ENCODE measurements at places on chromosomes 5 and 9.

GRCh38 chr5:40291338-40291737 is 388.4 kb upstream of the PTGER4 start:
- DNase-seq = no peak

GRCh38 chr9:136995772-136996311 is 526 bp downstream of the CLIC3 start:
- no peak for DNase-seq

DNA sequence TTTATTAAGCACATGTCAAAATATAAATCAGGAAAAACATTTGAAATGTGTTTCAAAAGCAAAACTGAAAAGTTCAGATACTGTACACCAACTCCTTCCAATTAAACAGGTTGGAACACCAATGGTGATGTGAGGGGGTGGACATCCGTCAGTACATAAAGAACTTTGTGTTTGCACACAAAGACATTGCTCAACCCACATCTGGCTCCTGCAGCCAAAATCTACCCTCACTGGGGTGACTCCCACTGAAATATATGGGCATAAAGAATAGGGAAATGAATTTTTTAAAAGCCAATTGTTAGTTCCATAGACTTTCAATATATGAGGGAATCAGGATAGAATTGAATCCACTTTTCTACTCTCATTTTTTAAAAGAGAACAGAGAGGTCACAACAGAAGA is 63.9 kb downstream of the MEGF9 start:
- no peak for DNase-seq

- no peak for DNase-seq
Measured at GRCh38 chr9:69314547-69314946, 10.5 kb upstream of the ENTREP1 start.

DNA sequence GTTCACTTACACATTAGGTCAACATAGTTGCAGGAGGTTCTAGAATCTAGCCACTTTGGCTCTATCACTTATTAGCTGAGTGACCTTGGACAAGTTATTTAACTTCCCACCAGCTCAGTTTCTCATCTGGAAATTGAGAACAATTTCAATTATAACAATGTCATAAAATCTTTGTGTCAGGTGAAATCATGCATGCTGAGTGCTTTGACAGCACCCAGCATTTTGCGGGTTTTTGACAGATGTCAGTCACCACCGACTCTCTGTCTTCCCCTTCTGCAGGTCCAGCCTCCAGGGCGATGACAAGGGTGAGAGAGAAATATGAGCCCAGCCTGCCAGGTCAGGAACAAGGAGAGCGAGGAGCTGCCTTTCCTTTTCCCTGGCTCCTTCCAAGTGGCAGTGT is 107.1 kb upstream of the TAS2R1 start:
- no peak for DNase-seq

GRCh38 chr5:10576790-10577189 is 12.9 kb downstream of the ANKRD33B start:
- no peak for DNase-seq

DNA sequence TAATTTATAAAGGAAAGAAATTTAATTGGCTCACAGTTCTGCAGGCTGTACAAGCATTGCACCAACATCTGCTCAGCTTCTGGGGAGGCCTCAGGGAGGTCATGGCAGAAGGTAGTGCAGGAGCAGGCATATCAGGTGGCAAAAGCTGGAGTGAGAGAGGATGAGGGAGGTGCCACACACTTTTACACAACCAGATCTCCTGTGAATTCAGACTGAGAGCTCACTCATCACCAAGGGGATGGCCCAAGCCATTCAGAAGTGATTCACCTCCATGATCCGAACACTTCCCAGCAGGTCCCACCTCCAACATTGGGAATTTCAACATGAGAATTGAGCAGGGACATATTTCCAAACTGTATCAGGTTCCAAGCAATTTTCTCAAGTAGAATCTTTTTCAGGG is 84.7 kb upstream of the BRINP1 start:
- no peak for DNase-seq
